ENCODE measurements at places on chromosomes 13 and 19. TPM values are rescaled to one million over a fixed set of nuclear protein-coding genes. Genes with fewer than 3 reads are reported as not detected.

MIA gene
- not detected for total RNA-seq

- peak; percentile 41 for DNase-seq
Observed at GRCh38 chr19:2469102-2469914, 6.6 kb upstream of the GADD45B start.

- DNase-seq, result no peak
Observed at GRCh38 chr13:21319869-21320641, 139.0 kb downstream of the ZDHHC20 start.

PGLYRP1 gene
- total RNA-seq, result not detected

LIM2 gene
- total RNA-seq, result not detected

- peak; percentile 71 for DNase-seq
Observed at GRCh38 chr13:114105521-114106225, 26.8 kb downstream of the RASA3 start.

DNA sequence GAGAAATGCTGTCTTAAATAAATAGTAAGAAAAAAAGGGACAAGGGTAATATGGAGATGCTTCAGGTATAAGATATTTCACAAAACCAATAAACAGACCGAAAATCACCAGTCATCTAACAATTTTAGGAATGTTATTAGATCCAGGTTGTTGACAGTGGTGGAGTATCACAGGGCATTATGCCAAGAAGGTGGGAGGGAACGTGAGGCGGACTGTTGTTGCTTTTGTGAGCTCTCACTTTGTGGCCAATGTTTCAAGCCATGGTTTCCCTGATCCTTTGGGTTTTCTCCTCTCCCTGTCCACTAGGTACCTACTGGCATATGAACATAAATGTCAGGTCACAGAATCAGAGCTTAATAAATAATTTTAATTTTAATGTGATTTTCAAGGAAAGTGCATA is 790.3 kb upstream of the SLITRK1 start:
- no peak for DNase-seq

NLRP11 gene
- total RNA-seq, result not detected

DNA sequence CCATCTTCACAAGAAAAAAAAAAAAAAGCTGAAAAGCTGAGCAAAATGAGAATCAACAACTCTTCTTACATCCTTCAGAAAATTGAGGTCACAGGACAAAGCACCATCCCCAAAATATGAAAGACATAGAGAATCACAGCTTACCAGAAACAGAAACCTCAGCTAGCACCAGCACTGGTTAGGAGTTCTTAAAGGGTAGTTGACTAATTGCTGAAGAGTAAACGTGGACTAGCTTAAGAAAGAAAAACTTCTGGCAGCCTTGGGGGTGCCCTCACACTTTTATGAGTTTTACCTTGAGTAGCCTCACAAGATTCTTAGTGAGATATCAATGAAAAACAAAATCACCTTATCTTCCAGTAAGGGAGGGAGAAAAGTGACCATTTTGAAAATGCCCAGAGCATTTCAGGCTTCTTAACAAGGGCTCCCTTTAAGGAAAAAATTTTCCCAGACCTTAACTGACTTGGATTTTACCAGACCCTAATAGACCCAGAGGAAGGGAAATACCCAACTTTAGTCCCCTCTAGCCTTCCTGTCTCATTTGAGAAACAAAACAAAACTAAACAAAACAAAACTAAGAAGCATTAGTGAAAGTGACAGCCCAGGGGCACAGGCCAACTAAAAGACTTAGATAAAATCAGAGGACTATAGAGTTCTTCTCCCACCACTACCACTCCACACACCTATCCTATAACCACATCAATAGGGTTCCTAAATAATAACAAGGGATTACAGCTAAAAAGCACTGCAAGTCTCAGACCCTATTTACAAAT is 888.6 kb downstream of the DIAPH3 start:
- DNase-seq, result no peak

FXYD1 gene
- total RNA-seq, result 0.32 TPM

GRCh38 chr13:25874907-25875306 is 176.9 kb downstream of the SHISA2 start:
- DNase-seq, result no peak

DNA sequence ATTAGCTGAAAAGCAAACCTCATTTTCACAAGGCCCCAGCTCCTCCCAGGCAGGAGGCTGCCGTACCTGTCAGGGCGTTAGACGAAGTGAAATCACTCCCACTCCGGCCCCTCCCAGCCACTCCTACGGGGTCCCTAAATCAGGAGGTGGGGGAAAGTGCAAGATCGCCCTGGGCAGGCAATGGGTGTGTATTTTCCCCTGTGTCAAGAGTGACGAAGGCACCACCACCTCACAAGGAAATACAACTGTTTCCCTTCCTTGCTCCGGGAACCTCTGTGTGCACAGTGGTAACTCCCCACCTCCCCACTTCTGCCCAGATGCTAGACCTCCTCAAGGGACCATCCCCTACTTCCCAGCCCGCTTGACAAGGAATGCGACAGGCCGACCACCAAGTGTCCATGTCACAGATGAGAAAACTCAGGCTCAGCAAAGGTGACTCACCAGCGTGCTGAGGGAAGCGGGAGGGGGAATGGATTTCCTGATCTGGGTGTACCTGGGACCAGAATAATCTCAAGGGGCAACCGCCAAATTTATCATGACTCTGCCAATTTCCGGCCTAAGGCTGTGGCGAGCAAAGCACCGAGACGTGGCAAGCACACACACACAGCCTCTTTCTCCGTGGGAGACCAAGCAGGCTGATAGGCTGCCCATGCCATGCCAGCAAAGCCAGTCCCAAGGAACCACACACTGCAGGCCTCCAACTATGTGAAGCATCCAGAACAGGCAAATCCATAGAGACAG is 7.3 kb downstream of the PPP6R1 start:
- no peak for DNase-seq

GRCh38 chr13:112783978-112784371 is 94.1 kb downstream of the ATP11A start:
- DNase-seq, result no peak

IFNL2 gene
- total RNA-seq, result not detected

GRCh38 chr13:52371736-52372247 is 34.2 kb downstream of the THSD1 start:
- DNase-seq, result peak; percentile 30

DNA sequence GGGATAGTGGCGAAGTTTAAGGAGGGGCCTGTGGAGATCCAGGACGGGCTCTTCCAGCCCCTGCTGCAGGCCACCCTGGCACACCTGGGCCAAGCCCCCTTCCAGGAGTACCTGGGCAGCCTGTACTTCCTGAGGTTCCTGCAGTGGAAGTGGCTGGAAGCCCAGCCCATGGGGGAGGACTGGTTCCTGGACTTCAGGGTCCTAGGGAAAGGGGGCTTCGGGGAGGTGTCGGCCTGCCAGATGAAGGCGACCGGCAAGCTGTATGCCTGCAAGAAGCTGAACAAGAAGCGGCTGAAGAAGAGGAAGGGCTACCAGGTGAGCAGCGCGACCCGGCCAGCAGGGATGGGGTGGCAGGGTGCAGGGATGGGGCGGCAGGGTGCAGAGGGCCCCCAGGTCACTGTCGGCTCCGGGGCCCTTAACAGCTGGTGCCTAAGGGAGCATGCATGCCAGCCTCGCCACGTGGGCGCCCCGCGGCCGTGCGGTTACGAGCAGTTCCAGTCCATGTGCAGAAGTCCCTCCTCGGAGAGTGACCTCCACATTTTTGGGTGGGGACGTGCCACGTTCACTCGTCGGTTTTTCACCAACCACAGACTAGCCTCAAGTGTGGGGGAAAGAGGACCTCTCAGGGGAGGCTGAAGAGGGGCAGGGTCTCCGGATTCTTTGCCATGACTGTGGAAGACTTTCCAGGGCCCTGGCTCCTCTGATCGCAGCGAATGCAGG is 912 bp downstream of the GRK1 start:
- no peak for DNase-seq

DNA sequence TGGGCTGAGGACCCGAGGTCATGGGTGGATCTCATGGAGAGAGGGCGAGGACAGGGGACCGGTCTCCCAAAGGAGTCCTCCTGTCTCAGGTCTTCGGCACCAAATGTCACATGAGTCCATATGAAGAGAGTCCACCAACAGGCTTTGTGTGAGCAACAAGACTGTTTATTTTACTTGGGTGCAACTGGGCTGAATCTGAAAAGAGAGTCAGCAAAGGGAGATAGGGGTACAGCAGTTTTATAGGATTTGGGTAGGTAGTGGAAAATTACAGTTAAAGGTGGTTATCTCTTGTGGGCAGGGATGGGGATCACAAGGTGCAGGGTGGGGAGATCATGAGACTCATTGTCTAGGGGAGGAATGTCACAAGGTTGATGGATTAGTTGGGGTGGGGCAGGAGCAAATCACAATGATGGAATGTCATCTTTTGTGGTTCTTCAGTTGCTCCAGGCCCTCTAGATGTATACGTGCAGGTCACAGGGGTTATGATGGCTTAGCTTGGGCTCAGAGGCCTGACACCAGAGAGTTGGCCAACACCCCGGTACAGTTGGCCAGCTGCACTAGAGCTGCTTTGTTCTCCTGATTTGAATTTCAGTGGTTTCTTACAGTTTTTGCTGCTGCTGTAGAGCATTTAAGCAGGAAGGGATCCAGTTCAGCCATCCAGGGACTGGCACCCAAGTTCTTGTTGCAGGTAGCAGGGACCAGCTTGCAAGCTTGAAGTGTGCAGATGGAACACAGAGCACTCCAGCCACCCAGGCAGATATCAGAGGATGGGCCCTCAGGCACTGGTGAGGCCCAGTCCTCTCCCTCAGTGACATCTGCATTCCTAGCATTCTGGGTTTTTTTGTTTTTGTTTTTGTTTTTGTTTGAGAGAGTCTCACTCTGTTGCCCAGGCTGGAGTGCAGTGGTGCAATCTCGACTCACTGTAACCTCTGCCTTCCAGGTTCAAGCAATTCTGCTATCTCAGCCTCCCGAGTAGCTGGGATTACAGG is 26.4 kb upstream of the IGFL1 start:
- no peak for DNase-seq

KLF1 gene
- total RNA-seq, result not detected

SHISA7 gene
- total RNA-seq, result not detected

- DNase-seq, result peak; percentile 85
Observed at GRCh38 chr13:98105929-98106336, 37.0 kb upstream of the FARP1 start.

DNA sequence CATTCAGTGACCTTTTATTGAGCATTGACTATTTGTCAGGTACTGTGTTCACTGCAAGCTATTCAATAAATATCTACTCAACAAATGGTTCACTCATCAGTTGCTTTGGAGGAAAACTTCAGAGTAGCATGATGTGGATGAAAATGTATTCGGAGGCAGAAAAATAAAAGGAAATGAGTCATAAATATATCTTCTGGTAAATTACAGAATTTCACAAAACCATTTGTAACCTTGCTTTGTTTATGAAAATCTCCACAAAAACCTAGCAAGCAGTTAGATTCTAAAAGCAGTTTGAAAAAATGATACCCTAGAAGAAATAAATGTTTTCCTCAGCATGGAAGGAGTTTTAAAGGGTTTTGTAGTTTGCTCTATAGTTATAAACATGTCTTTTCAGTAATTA is 399.6 kb downstream of the LMO7 start:
- DNase-seq, result peak; percentile 3

NCAN gene
- total RNA-seq, result not detected

ZNF71 gene
- 8.4 TPM for total RNA-seq

DNA sequence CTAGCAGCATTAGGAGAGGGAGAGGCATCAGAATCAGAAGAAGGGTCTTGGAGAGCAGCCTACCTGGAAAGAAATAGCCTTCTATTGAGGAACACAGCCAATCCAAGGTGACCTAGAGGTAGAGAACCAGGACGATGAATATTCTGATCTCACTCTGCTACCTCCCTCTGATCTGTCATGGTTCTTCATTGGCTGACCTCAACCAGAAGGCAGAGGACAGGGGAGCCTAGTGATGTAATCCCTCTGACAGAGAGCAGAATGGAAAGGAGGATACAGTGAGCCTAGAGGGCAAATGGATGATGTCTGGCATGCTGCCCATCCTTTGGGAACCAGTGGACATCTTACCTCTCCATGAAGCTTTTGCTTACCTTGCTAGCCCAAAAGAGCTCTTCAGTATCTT is 3.6 kb downstream of the ZNF507 start:
- DNase-seq, result no peak

- no peak for DNase-seq
Observed at GRCh38 chr13:80778297-80778696, 437.4 kb upstream of the SPRY2 start.

PSG2 gene
- total RNA-seq, result 5.2 TPM

DNA sequence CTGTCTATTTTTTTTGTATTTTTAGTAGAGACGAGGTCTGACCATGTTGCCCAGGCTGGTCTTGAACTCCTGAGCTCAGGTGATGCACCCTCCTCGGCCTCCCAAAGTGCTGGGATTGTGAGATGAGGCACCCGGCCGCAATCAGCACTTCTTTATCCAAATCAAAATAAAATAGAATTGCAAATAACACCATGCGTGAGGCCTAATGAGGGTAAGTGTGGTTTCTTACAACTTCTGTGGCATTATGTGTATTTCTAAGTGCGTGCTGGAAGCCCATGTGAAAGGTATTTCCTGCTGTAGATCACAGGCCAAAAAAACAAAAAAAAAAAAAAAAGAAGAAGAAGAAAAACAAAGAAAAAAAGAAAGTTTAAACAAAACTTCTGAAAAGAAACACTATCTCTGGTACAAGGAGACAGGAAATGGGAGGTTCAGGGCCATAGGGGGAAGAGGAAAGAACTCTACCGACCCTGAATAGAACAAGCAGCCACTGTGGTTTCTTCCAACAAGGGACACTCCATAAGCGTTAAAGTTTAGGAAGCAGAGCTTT is 3.0 kb upstream of the GRAMD1A start:
- no peak for DNase-seq

CATSPERD gene
- total RNA-seq, result not detected

- DNase-seq, result peak; percentile 92
Observed at GRCh38 chr19:16628984-16629691, 1.1 kb upstream of the MED26 start.

DNA sequence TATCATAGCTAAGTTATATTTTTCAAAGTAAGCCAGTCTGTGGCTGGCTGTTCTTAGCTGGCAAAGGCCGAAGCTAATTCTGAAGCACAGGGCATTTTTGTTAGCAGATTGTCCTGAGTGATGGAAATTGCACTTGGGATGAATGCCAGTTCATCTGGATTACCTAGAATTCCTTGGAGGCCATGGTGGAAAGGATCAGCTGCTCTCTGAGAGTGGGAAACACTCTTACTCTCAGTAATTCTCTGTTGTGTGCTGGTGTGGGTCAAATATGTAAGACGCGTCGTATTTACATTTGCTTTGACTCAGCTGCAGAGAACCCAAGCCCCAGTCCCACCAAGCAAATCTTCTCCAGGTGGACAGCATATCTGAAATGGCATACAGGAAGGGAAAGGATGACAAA is 60.7 kb upstream of the C1QTNF9B start:
- DNase-seq, result no peak

GRCh38 chr19:3606174-3606689 is 443 bp downstream of the TBXA2R start:
- no peak for DNase-seq

GRCh38 chr13:46126552-46127357 is 21.9 kb upstream of the CPB2 start:
- peak; percentile 75 for DNase-seq

GRCh38 chr13:41267106-41267505 is 3.7 kb upstream of the MTRF1 start:
- no peak for DNase-seq

GRCh38 chr19:50419022-50419579 is 363 bp downstream of the SPIB start:
- DNase-seq, result no peak

CABP5 gene
- total RNA-seq, result not detected

KIR2DL4 gene
- total RNA-seq, result not detected

GRCh38 chr19:32318884-32319520 is 26.4 kb upstream of the ZNF507 start:
- no peak for DNase-seq
